ENCODE measurements at places on chromosomes 7 and 10.

- DNase-seq = no peak
Measured at GRCh38 chr7:194252-195009, 2.1 kb downstream of the FAM20C start.

GRCh38 chr10:103836273-103836672, 19.1 kb downstream of the SH3PXD2A start:
- DNase-seq = no peak

GRCh38 chr7:115037128-115037802, 115.4 kb downstream of the MDFIC start:
- no peak for DNase-seq

- no peak for DNase-seq
Measured at GRCh38 chr10:90642650-90643049, 215.2 kb downstream of the HTR7 start.

- DNase-seq = no peak
Measured at GRCh38 chr7:12222889-12223579, 11.9 kb downstream of the TMEM106B start.

DNA sequence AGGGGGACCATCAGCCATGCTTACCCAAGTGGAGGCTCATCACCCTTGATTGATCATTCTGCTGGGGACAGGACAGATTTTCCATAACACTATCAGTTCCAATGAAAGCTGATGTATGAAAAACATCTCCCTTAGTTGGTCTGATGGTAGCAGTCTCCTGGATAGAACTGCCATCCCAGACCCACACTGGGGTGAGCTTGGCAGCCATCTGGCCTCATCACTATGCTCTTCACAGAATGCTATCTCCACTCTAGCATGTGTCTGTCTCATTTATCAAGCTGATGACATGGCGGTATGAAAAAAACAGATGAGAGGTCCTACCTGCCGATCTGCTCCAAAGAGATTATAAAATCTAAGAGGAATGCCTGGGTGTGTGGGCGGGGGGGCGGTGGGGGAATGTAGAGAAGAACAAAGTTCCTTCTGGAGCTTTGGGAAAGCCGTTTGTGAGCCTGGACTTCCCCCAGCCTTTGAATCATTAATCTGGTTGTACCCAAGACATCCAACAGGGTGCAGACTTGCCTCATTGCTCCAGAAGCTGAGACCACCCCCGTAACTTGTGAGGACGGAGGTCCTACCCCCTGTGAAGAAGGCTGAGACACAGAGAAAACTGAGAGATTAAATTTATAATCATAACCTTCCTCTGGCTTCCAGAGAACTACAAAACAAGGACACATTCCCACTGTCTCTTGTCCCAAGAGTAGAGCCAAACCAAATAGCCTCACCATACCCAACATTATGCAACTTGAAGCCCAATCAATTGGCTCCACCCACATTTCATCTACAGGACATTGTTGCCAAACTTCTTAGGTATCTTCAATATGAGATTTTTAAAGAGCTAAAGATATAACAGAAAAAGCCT, 340.8 kb downstream of the KCNMA1 start:
- no peak for DNase-seq

- no peak for DNase-seq
Measured at GRCh38 chr7:114832906-114833595, 88.8 kb upstream of the MDFIC start.

- DNase-seq = no peak
Measured at GRCh38 chr10:31062856-31063255, 31.2 kb upstream of the ZNF438 start.

- no peak for DNase-seq
Measured at GRCh38 chr7:118029826-118030422, 154.0 kb upstream of the LSM8 start.

GRCh38 chr10:98235846-98236245, 32.1 kb downstream of the LOXL4 start:
- no peak for DNase-seq

DNA sequence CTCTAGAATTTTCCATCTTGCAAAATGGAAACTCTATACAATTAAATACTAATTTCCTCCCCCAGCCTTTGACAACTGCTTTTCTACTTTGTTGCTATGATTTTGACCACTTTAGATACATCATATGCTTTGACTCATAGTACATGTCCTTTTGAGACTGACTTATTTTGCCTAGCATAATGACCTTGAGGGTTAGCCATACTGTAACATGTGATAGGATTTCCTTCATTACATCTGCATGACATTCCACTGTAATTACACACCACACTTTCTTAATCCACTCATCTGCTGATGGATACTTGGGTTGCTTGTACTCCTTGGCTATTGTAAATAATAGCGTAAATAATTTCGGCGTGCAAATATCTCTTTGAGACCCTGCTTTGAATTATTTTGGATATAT, 127.7 kb downstream of the JAZF1 start:
- DNase-seq = no peak

GRCh38 chr10:7428673-7429350, 18.0 kb upstream of the SFMBT2 start:
- DNase-seq = no peak

- DNase-seq = no peak
Measured at GRCh38 chr7:80609751-80610150, 28.7 kb upstream of the CD36 start.

DNA sequence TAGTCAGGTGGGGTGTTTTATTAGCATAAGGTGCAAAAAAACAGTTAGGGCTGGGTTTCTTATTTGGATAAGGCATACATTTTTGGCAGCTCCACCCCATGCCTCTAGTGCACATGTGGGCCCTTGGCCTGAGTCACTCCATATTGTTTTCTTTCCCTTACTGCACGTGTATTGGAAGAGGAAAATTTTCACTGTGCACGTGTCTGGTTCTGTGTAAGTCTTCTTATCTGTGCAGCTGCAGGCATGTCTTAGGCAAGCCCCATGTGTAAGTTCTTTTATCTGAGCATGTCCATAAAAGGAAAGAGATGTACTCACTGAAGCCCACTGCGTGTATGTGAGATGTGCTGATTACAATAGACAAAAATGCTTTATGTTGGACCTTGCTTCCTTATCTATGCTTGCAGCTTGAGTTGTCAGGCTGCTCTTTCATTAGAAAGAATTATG, 540.3 kb upstream of the IGFBP3 start:
- no peak for DNase-seq

DNA sequence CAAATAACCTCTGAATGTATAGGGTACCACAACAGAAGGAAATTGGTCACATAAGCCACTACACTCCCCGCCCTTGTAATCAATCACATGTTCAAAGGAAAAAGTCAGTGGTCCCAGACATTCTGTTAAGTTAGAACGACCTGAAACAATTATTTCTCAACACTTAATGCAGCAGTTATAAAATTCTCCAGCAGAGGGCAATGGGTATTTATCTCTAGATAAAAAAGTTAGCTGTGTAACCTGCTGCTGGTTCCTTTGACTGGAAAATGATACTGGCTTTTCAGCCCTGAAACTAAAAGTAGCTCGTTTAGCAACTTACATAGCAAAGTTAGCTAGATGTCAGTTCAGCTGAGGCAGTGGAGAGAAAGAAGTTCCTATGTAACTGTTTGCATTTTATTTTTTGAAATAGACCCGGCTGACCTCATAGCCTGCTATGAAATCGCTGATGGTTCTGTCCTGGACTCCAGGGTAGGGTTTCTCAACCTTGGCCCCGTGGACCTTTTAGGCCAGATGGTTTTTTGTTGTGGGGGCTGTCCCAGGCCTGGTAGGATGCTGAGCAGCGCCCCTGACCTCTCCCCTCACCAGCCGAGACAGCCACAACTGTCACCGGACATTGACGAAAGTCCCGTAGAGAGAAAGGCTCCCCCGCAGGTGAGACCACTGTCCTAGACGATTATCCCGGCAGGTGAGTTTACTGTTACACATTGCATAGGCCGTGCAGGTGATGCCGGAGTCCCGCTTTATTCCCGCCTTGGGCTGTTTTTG, 40.2 kb upstream of the PROSER2 start:
- DNase-seq = no peak

- no peak for DNase-seq
Measured at GRCh38 chr10:31130406-31130805, 98.7 kb upstream of the ZNF438 start.

- DNase-seq = no peak
Measured at GRCh38 chr10:123538401-123539320, 127.5 kb upstream of the GPR26 start.

DNA sequence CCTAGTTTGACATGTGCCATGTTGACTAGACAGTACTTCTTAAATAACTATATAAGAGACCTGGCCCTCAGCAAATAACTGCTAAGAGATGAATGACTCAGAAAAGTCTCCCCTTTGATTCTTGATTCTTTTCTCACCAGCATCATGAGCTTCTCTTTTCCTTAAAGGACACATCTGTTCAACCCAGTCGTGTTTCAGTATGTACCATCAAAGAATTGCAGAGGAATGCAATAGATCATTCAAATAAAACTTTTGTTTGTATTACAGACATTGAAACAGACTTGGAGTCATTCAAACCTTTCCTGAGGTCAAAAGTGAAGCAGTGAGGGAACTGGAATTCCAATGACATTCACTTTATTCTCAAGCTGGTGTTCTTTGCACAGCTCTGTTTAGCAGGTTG, 598.3 kb upstream of the GHITM start:
- no peak for DNase-seq

DNA sequence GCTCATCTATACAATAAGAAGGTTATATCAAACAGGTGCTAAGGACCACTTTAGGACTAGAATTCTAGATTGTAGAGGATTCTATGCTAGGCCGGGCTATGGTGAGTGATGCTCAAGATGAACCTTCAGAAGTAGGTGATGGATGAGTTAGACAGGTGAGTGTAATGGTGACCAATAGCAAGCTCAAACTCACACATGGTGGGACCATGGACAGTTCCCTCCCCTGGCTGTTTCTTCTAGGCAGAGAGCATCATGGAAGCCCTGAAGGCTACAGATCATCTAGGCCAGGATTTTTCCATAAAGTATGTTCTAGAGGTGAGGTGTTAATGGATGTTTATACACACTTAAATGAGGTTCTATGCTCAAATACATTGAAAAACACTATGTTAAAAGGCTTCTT, 162.2 kb upstream of the WDR11 start:
- no peak for DNase-seq

DNA sequence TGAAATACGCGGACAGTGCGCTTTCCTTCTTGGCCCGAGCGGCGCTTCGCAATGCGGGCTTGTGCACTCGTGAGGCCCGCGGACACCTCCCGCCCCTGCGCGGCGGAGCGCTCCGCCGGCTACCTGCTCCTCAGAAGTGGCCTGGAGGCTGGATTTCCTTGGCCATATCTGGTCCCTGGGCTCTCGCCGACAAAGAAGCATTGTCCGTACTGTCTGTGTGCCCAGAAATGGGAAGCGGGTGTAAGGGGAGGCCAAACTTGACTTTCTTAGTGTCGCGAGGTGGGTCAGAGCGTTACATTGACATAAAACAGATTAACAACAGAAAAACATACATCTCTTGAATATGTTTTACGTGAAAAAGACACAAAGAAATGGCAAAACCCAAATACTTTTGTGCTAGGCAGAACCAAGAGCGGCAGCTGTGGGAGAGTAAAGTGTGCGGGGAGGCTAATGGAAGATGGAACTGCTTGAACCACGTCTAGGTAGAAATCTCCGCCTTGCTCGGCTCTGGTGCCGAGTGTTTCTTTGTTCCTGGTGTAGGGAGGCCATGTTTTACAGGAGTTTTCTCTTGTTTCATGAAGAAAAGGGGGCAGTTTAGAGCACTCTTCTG, 1.4 kb downstream of the LANCL2 start:
- peak; percentile 13 for DNase-seq

- no peak for DNase-seq
Measured at GRCh38 chr10:91824076-91824475, 25.9 kb downstream of the TNKS2 start.

GRCh38 chr10:60209874-60210570, 179.7 kb downstream of the ANK3 start:
- DNase-seq = no peak

DNA sequence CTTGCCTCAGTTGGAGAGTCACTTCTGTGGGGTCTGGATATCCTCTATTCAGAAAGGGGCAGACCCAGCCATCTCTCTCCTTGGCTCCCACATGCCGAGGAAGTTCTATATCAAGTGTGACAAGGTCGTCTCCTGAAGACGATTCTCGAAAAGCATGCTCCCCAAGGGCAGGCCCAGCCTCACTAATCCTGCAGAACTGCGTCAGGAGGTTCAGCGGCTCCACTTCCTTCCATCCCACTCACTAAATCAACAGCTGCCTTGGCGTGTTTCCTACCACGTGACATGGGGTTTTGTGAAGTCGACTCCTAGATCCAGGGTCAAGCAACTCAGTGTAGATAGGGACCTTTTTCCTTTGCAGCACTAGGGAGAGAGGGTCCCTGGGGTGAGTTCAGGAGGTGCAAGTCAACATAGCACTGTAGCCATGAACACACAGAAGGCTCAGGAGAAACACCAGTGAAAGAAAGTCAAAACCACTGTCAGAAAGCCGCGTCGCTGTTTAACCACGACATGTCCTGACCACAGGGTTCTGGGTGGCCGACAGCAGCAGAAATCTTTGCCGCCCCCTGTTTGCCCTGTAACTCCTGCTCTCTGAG, 156.4 kb downstream of the PRPF18 start:
- no peak for DNase-seq

Measured in stimulated activated CD4-positive, alpha-beta T cell treated with anti-CD3 and anti-CD28 coated beads, Interleukin-4, amount 100 ng/mL, for 1 hour (primary cell).